Stimulated activated CD4-positive, alpha-beta T cell treated with anti-CD3 and anti-CD28 coated beads, Interleukin-1b, Interleukin-23, amount 100 ng/mL, for 4 hours (primary cell): ENCODE measurements at places on chromosomes 6 and 20.

DNA sequence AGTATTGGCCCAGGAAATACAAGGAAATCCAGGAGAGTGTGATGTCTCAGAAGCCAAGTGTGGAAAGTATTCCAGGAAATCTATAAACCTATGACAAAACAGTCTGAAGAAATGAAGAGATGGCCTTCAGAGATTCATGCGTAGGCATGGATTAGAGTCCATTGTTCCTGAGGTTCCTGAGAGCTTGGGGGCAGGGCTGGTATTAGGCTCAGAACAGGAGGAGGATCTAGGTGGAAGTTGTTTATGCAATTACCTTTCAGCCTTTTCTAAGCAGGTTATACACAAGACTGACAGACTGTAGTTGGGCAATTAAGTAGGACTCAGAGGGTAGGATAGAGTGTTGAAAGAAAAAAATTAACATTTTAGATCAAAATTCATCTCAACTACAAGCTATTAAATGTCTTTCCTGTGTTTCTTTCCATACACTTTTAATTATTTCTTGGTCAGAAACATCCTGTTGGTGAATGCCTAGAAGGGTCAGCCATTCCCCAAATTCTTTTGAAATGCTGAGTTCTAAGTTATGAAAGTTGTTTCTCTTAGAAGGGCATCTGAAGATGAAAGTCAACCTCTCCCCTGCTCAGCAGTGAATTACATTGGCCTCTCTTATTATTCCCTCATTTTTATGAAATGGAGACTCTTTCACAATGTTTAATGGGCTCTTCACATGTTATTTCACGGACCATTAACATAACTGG lies 201.2 kb upstream of the MYLIP start:
- DNase-seq, result no peak

DNA sequence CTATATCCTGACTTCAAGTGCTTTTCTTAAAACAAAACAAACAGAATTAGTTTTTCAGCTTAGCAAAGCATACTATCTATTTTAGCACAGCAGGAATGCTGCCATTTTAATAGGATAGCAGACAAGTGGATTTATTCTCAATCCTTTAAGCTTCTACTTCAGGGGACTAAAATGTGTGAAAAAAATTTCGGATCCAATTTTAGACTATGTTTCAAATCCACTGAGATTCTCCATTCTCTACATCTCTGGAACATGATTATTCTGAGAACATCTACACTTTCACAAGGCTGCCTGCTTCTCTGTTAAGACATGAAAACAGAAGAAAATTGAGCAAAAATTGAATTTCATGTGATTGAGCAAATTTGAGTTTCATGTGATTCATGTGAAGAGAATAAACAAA lies 1321.3 kb downstream of the HACE1 start:
- no peak for DNase-seq

DNA sequence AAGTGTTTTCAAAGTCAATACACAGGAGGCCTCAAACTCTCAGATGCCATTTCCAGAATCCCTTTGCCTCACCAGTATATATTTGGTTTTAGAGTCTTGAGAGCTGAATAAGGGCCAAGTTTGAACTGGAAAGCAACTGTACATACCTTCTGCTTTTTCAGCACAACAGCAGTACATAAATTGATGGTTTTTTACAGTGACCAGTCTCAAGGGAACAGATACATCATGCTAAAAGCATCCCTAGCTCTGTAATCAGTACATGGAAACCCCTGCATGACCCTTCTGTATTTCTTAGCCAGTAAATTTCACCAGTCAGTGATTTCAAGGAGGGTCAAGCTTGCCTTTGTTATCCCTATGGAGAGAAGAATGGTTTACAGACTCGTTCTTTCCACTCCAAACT lies 40.6 kb upstream of the ECHDC1 start:
- DNase-seq, result no peak

- DNase-seq, result no peak
Observed at GRCh38 chr20:34472246-34472925, 43.8 kb upstream of the DYNLRB1 start.

DNA sequence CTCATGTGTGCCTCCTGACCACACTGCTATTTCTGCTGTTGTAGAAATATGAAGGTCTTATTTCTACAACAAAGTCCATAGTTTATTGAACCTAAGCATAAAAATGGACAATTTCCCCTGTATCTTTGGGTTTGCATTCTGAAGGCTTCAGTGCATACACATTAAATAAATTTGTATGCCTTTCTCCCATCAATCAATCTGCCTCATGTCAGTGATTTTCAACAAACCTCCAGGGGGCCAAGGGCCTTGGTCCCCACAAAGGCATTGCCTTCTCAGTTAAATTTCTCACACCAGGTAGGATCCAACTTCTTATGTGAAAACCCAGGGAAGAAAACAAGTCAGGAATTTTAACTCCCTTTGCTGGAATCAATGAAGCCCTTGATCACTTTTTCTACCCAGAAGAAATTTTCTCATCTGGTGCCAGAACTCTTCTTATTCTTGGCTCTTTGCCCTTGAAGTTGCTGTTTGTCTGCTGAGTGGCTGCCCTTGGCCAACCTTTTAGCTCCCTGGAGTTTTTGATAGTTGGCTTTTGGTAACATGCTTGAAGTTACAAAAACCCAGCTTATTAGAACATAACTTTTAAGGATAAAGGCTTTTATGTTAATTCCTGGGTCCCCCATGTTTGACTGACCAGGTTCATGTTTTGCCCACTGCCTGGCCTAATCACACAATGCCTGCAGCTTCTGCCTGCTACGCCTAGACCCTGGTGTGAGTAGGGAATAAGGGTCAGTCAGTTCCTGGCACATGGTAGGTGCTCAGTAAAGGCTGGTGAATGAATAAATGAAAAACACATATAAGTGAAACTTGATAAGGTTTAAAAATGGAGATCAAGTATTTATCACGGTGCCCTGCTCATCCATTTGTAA lies 37.0 kb downstream of the SHLD1 start:
- DNase-seq, result no peak

DNA sequence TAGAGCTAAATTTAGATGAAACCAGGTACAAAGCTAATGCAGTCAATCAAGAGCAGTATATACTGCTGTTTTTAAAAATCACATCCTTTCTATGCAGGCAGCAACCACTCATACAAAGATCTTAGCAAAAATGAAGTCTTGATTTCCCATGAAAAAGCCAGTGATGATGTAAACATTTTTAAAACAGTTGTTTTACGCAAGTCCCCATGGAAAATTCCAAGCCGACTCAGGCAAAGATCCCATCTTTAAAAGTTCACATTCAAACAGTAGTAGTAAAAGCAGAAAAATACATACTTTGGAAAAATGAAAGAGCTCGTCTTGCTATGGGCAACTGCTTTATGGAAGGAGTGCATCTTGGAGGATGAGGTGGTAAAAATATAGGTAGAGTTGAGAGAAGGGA lies 84.0 kb downstream of the RCAN2 start:
- DNase-seq, result no peak

- DNase-seq, result no peak
Observed at GRCh38 chr6:149331043-149331807, 13.7 kb downstream of the TAB2 start.

DNA sequence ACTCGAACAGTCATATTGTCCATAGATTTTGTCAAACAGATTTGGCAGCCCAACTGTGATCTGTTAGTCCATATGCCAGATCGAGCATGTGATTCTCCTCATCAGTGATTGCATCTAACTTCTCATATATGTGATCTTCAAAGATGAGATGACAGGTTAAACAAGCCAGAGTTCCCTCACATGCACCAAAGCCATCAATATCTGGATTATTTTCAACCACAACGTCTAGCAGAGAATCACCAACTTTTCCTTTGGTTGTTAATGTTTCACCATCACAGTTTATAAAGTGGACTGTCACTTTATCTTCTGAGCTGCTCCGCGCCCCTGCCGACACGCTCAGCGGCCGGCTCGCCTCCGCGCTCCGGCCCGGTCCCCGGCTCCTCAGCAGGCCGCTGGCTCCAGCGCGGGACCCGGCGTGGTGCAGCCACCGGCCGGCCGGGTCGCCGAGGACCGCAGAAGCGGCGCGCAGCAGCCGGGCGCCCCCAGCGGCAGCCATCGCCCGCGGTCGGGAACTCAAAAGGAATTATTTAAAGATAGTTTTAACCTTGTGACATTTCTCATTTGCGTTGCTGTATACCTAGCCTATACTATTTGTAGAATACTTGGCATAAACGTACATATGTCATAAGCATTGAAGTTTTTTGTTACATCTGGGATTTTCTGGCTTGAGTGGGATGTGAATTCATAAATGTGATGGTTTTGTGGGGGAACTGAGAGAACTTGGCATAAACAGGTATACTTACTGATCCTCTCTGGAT lies 40.1 kb upstream of the DYNLRB1 start:
- DNase-seq, result no peak

- no peak for DNase-seq
Observed at GRCh38 chr6:22113026-22113766, 183.6 kb downstream of the PRL start.
